Hematopoietic multipotent progenitor cell (in vitro differentiated cells): ENCODE measurements at places on chromosomes 11 and 22.

DNA sequence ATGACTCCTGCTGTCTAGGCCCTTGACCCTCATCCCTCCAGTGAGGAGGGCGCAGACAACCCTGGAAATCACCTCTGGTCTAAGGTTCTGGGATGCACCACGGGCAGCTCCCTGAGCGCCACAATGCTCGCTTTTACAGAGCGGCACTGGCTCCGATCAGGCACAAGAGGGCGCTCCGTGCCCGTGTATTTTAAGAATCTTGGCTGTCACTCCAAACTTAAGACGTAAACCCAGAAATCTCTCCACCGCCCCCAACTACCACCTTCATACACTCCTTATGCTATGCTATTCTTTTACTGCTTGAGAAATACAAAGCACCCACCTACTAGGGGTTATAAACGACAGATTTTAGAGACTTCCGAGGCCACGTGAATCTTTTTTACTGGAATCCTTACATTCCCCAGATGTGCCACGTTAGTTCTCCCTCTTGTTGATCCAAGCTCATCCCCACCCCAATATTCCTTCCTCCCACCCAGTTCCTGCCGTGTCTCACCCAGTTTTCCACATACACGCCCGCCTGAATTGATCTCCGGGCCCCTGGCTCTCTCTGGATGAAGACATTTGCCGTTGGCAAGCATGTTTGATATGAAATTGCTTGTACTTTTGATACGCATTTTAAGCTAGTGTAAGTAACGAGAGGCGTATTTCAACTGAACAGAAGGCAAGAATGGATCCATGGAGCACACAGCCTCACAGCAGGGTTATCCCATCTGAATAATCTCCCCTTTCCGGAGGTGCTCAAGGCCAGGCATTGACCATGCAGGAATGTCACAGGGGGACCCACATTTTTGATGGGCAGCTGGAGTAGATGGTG, 453.5 kb downstream of the OPCML start:
- DNase-seq = peak; percentile 44

DNA sequence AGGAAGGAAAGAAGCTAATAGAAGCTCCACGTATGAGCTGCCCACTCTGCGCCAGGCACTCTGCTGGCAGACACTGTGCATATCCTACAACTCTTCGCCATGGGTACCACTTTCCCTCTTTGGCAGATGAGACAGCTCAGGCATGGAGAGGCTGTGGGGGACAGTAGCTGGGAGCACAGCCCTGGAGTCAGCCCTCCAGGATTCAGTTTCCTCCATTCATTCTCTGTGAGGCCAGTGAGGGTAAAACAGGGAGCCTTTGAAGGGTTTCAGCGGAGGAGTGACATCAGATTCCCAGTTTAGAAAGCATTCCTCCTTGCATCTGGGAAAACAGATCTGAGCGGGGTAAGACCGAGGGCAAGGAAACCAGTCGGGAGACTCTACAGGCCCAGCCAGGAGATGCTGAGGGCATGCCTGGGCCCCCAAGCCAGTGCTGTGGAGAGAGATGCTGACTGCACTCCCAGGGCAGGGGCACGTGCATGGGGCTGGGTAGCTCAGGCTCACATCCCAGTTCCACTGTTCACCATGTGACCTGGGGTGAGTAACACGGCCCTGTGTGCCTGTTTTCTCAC, 58.3 kb upstream of the EMID1 start:
- DNase-seq = no peak

GRCh38 chr22:27866135-27867084, 52.6 kb downstream of the PITPNB start:
- no peak for DNase-seq

DNA sequence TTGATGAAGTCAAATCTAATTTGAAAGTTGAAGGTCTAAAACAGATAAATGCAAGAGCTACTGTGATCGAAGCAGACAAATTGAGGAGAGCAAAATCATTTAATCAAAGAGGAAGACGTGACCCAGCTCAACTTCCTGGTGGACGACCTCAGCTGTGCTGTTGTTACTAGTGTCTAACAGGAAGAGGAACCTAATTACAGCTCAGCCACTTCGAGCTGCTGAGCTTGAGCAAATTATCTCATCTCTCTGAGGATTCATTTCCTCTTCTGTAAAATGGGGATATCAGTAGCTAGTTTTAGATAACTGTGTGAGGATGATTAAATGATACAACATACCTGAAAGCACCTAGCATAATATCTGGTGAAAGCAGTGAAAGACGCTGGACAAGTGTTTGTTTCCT, 48.6 kb upstream of the OLFML1 start:
- peak; percentile 63 for DNase-seq

- no peak for DNase-seq
Observed at GRCh38 chr11:25775603-25776002, 556.3 kb upstream of the ANO3 start.

GRCh38 chr11:82305123-82305522, 428.5 kb downstream of the FAM181B start:
- DNase-seq = no peak

DNA sequence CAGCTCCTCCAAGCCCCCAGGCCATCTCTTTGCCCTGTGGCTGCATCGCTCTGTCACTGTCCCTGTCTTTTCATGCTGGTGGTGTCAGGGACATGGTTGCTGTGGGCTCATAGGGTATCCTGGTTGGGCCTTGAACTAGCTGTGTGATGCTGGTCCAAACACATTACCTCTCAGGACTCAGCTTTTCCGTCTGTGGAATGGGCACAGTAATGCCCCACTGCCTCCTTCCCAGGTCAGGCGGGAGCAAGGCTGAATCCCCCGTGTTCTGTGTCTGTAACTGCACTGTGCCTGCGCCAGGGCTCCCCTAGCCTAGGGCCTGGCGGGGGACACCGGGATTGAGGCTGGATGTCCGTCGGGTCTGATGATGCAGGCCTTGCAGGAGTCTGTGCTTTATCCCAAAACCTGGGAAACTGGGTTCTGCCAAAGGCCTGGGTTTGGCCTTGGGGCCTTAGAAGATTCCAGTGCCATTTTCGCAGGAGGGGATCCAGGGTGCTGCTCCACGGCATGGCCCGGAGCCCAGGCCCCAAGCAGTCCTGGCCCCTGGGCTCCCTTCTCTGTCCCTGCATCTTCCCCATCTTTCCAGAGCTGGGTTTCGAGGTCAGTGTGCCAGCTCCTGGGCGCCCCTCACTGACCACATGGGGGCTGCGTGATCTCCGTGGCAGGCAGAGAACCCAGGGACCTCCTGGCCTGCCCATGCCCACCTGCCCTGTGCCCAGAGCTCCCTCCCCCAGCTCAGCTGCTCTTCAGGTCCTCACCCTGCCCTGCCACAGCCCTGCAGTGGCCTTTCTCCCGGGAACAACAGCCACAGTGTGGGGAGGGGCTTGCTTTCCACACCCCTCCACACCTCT, 32.7 kb upstream of the CELSR1 start:
- DNase-seq = no peak

DNA sequence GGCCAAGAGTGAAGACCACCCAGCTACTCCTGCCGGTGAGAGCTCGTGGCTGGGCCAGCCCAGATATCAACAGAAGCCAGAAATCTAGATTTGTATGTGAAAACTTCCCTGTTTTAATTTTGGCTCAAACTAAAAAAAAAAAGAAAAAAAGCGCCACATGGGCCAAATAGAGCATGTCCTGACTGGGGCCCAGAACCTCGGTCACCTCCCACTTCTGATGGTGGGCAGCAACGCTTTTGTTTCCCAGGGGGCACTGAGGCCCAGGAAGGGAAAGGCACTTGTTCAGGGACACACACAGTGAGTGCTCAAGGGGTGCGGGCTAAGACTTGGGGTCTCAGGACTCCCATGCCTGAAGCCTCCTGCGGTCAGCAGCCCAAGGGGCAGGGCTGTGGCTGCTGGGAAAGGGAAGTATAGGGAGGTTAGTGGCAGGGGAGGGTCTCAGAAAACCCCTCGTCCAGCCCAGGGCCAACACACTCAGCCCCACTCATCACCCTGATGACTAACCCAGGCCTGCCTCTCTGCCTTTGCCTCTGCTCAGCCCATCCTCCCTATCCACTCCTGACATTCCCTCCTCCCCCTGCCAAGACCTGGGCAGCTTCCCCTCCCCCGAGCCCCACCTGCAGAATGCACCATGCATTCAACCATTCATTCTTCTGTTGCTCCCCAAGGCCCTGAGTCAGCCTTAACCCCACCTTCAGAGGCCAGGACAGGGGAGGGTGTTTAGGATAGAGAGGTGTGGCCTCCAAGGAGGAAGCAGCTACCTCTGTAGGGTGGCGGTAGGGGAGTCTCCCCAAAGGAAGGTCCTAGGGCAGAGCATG, 30.0 kb upstream of the TCF20 start:
- peak; percentile 49 for DNase-seq

GRCh38 chr22:47547239-47547661, 784.8 kb downstream of the TBC1D22A start:
- DNase-seq = no peak

DNA sequence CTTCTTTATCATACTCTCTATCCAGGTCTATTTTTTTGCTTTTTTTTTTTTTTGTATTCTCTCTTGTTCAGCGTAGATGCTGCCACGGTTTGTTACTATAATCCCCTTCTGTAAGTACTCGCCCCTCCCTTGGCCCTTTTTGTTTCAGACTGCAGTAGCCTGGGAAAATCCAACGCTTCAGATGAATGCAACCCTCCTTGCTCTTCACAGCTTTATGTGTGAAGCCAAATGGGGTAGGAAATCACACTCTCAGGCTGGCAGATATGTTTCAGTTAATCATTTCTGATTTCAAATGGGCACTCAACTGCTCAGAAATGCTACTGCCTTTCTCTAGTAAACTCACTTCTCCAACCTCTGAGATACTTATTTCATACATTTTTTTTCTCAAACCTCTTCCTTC, 149.1 kb downstream of the LARGE1 start:
- DNase-seq = no peak

DNA sequence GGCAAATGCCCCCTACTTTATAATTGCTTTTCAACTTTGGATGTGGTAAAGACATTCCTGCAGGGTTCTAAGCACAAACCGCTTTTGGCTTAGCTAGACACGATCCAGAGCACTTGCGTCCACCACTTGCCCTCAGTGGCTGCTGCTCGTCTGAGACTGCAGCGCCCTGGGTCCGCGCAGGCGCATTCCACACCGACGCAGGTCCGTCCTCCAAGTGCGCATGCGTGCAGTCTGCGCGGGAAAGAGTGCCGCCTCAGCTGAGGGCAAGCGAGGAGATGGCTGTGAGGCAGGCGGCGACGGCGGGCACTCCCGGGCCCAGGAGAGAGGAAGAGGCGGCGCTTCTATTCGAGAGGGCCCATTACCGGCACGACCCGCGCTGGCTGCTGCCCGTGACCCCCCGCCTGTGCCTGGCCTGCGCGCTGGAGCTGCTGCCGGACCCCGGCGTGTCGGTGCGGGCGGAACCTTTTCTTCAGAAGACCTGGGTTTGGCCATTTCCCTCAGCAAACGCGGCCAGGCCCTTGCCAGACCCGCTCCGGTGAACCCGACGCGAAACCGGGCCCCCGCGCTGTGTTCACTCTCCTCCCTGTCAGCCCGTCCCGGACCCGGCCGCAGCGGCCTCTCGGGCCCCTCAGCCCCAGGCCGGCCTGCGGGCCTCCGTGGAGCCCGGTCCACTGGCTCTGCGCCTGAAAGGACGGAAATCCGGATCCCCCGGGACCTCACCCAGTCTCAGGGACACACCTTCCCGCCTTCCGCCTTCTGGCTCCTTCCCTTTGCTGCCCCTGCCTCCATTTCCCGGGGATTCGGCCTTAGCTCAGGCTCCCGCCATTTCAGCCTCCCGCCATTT, at the start of gene MEI1:
MEI1 (plus strand) TSS at position 240 of the 844 bp plus-strand sequence; CDS start at position 276, 36 bp downstream.
- DNase-seq = peak; percentile 86

DNA sequence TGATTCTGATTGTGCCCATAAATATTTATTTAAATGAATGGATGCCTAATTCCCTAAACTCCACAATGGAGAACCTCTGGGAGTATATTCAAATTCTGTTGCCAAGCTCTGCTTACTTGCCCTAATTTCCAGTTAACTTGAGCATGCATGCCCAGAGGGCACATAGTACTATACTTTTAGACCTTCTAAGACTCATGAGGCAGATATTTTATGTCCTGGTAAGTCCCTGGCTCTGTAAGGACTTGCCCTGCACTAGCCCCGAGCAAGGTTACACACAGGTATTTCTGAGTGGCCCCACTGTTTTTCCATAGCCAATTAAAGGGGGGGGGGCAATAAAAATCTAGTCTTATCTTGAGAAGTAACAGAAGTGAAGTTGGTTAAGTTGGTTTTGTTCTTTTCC, 21.1 kb upstream of the CAPRIN1 start:
- no peak for DNase-seq

DNA sequence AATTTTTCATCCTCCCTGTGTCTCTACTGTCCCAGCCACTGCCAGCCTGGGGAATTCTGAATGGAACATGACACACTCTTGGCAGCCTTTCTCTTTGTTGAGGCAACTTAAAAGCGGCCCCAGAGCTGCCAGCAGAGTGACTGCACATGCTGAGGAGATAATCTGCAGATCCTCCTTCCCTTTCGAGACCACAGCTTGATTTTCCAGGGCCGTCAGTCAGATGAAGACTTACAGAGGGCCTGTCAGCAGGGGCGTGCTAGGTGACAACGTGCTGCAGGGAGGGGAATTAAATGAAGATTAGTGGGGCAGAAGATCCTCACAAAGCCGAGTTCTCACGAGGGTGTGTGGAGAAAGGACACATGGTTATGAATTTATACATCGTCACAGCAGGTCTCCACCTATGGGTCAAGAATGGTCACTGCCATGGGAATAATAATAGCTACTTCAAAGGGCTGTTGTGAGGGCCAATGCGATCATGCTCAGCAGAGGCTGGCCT, 193.5 kb upstream of the PITPNB start:
- peak; percentile 13 for DNase-seq

DNA sequence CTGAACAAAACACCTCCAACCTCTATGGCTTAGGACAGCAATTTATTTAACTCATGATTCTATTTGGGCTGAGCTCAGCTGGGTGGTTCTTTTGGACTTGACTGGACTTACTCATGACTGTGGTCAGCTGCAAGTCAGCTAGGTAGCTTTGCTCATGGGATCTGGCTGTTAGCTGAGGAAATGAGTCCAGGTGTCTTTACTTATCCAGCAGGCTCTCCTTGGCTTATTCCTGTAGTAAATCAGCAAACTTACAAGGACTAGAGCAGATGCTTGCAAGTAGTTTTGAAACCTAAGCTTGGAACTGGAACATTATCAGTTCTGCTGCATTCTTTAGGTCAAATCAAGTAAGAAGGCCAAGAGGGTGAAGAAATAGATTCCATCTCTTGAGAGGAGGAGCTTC, 8.0 kb upstream of the HIKESHI start:
- DNase-seq = no peak

DNA sequence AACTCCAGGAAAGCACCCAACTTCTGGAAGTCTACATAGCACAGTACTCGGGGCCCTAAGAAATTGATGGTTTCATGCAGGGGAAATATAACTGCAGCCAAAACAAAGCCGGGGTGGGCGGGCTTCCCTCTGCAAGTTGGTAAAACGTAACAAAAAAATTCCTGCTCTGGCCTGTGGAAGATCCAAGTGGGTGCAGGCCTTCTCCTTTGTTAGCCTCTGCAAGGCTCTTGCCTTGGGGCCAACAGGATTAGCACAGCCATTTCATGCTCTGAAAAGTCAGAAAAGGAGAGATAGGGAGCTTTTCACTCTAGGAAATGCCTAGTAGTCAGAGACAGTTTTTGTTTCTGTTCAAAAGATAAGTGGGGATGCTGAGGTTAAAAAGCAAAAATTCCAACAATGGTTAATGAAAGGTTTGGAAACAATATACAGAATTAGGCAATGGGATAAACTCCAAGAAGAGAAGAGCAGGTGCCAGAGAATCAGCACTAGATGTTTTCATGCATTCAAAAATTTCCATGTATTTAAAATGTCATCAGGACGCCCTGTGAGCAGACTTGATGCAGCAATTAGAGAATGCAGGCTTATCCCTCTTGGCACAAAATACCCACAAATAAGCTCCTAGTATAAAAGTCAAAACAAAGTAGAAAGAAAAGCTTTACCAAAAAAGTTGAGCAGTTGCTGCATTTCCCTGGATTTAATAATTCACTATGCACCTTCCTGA, 72.3 kb upstream of the CHRM4 start:
- DNase-seq = no peak
